ENCODE measurements at places on chromosomes 1 and 21.
A peak's percentile ranks its signal among the peaks of the same experiment; 100 is the strongest.

DNA sequence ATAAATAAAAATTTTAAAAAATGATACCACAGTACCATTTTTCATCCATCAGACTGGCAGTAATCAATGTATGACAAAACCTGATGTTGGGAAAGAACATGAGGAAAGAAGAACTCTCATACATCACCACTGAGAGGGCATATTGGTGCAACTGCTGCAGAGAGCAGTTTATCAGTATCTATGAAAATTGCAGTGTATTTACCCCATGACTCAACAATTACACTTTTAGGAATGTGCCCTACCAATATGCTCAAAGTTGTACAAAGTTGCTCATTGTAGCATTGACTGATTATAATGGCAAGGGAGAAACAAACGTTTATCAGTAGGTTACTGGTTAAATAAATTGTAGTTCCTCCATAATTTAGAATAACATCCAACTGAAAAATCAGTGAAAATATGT, 36.7 kb downstream of the CATSPERE start:
- no peak overlapping the region for H3K4me3 ChIP-seq
- H3K27me3 ChIP-seq, result no peaks in the 10 kb centered on the region
- H3K27ac ChIP-seq, result no peak overlapping the region
- DNase-seq, result no peak

- no peaks in the 10 kb centered on the region for H3K36me3 ChIP-seq
- peaks cover 12% of the 10 kb centered on the region for H3K4me1 ChIP-seq
- no peak overlapping the region for H3K27ac ChIP-seq
- no peaks in the 10 kb centered on the region for H3K27me3 ChIP-seq
Measured at GRCh38 chr1:93442741-93443140, 5.2 kb upstream of the FNBP1L start.

- no peak overlapping the region for H3K27ac ChIP-seq
- H3K4me1 ChIP-seq, result peaks cover 4% of the 10 kb centered on the region
- H3K27me3 ChIP-seq, result no peaks in the 10 kb centered on the region
- DNase-seq, result no peak
Measured at GRCh38 chr1:1775327-1776226, 2.7 kb downstream of the NADK start.

- H3K27ac ChIP-seq, result peak overlapping the region; percentile 99
- no peaks in the 10 kb centered on the region for H3K27me3 ChIP-seq
- DNase-seq, result no peak
- H3K4me3 ChIP-seq, result peak overlapping the region; percentile 19
- H3K36me3 ChIP-seq, result peaks cover 5% of the 10 kb centered on the region
Measured at GRCh38 chr1:192529811-192530210, 45.8 kb upstream of the RGS1 start.

DNA sequence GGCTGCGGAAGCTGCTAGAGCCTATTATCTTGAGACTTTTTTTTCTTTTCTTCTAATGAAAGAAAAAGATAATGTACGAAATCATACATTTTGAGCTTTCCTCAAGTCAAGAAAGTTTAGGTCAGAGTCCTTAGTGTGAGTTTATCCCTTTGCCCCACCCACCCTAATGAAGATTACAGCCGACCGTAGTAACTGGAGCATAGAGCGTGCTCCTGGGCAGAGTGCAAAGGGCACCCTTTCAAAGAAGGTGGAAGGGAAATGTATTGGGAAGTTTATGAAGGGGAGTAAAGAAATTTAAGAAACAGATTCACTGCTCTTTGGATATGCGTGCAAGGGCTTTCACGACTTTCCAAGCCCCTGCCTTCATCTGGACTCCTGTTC, 17.2 kb downstream of the GNG12 start:
- H3K36me3 ChIP-seq, result peaks cover 2% of the 10 kb centered on the region
- DNase-seq, result no peak
- no peak overlapping the region for H3K4me3 ChIP-seq
- no peak overlapping the region for H3K27ac ChIP-seq

GRCh38 chr1:206590025-206590758, 22.1 kb downstream of the EIF2D start:
- peaks cover 5% of the 10 kb centered on the region for H3K4me1 ChIP-seq
- peak overlapping the region; percentile 79 for H3K27ac ChIP-seq
- no peak for DNase-seq
- H3K27me3 ChIP-seq, result no peaks in the 10 kb centered on the region
- peaks cover 12% of the 10 kb centered on the region for H3K36me3 ChIP-seq

DNA sequence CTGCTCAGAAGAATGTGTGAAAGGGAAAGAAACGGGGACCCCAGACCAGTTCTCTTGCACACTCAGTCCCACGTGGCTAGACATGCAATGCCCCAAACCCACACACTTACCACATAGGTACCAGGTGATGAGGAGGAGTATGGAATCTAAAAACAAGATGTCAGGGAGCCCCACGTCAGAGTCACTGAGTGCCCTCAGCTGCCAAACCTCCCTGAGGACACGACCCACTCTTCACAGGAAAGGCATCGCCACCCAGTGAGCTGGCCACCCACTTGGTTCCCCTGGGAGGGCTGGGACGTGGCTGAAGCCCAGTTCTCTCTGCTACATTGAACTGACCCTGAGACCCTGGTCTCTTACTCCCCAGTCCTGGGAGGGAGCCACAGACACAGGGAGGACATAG, 41.4 kb downstream of the MRPL37 start:
- H3K36me3 ChIP-seq, result peaks cover 34% of the 10 kb centered on the region
- H3K27me3 ChIP-seq, result no peaks in the 10 kb centered on the region
- H3K4me1 ChIP-seq, result no peaks in the 10 kb centered on the region
- H3K4me3 ChIP-seq, result no peak overlapping the region
- H3K27ac ChIP-seq, result no peak overlapping the region
- no peak for DNase-seq

DNA sequence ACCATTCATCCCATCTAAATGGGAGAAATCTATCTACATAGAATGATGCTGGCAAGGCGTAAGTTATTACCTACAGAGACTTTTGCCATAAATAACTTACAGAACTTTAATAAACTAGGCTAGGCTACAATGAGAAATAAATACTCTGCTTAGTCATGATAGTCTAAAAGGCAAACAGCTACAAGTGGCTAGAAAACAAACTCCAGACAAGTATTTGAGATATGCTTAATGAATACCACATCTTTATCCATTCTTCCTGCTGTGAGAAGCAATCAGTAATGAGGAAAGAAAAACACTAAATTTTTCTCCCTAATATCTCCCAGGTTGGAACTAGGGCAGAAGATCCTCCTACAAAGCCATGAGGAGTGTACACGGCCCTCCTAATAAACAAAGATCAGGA, 187.0 kb upstream of the OLFM3 start:
- no peak overlapping the region for H3K4me3 ChIP-seq
- no peak for DNase-seq
- no peaks in the 10 kb centered on the region for H3K36me3 ChIP-seq
- H3K27me3 ChIP-seq, result no peaks in the 10 kb centered on the region

- no peak overlapping the region for H3K27ac ChIP-seq
- no peak overlapping the region for H3K4me3 ChIP-seq
- H3K4me1 ChIP-seq, result no peaks in the 10 kb centered on the region
- no peaks in the 10 kb centered on the region for H3K27me3 ChIP-seq
- H3K36me3 ChIP-seq, result no peaks in the 10 kb centered on the region
Measured at GRCh38 chr1:154697710-154698109, 89.7 kb upstream of the ADAR start.
